ENCODE measurements at places on chromosomes 12 and 14. TPM values are rescaled to one million over a fixed set of nuclear protein-coding genes. Genes with fewer than 3 reads are reported as not detected.

The SCARB1 gene
- 23.9 TPM for polyA plus RNA-seq

The ATXN3 gene
- 22.7 TPM for polyA plus RNA-seq

The IL31 gene
- polyA plus RNA-seq, result not detected

The ERP29 gene
- 257 TPM for polyA plus RNA-seq

The VWF gene
- polyA plus RNA-seq, result 0.11 TPM

The SLC16A7 gene
- polyA plus RNA-seq, result 13.8 TPM

The HAL gene
- polyA plus RNA-seq, result not detected

The IL22 gene
- polyA plus RNA-seq, result not detected

The RPS6KA5 gene
- 19.0 TPM for polyA plus RNA-seq

The ABHD12B gene
- not detected for polyA plus RNA-seq

The LRP10 gene
- polyA plus RNA-seq, result 113 TPM

The NUP107 gene
- 28.9 TPM for polyA plus RNA-seq

The GPR132 gene
- polyA plus RNA-seq, result 37.2 TPM

The ADCY6 gene
- not detected for polyA plus RNA-seq

The PRB2 gene
- not detected for polyA plus RNA-seq

The KRT85 gene
- not detected for polyA plus RNA-seq

The KLHDC1 gene
- 2.6 TPM for polyA plus RNA-seq

The TRIM9 gene
- polyA plus RNA-seq, result 0.09 TPM

The CLIP1 gene
- 26.8 TPM for polyA plus RNA-seq

The C14orf132 gene
- polyA plus RNA-seq, result 0.04 TPM

The ZDHHC22 gene
- polyA plus RNA-seq, result not detected

The PUS1 gene
- 45.5 TPM for polyA plus RNA-seq

The EGLN3 gene
- polyA plus RNA-seq, result 0.60 TPM

The SMARCC2 gene
- polyA plus RNA-seq, result 81.9 TPM

The CLEC4C gene
- 1.3 TPM for polyA plus RNA-seq

The PLA2G1B gene
- polyA plus RNA-seq, result not detected

The RFLNA gene
- not detected for polyA plus RNA-seq

The ARHGEF25 gene
- polyA plus RNA-seq, result not detected

The OTUB2 gene
- polyA plus RNA-seq, result 0.19 TPM

The SYNE3 gene
- 8.8 TPM for polyA plus RNA-seq

The ATP5F1B gene
- 727 TPM for polyA plus RNA-seq

The EML5 gene
- polyA plus RNA-seq, result 0.61 TPM

The SOAT2 gene
- not detected for polyA plus RNA-seq

The GPX2 gene
- polyA plus RNA-seq, result not detected

The KRT5 gene
- not detected for polyA plus RNA-seq

The PROX2 gene
- not detected for polyA plus RNA-seq

The PSMB11 gene
- polyA plus RNA-seq, result not detected

The TMEM233 gene
- polyA plus RNA-seq, result not detected

Measured in IgD-negative memory B cell (primary cell).